ENCODE measurements at places on chromosomes 3 and 15.

GRCh38 chr3:151896246-151897012 is 23.0 kb downstream of the SUCNR1 start:
- DNase-seq = no peak

DNA sequence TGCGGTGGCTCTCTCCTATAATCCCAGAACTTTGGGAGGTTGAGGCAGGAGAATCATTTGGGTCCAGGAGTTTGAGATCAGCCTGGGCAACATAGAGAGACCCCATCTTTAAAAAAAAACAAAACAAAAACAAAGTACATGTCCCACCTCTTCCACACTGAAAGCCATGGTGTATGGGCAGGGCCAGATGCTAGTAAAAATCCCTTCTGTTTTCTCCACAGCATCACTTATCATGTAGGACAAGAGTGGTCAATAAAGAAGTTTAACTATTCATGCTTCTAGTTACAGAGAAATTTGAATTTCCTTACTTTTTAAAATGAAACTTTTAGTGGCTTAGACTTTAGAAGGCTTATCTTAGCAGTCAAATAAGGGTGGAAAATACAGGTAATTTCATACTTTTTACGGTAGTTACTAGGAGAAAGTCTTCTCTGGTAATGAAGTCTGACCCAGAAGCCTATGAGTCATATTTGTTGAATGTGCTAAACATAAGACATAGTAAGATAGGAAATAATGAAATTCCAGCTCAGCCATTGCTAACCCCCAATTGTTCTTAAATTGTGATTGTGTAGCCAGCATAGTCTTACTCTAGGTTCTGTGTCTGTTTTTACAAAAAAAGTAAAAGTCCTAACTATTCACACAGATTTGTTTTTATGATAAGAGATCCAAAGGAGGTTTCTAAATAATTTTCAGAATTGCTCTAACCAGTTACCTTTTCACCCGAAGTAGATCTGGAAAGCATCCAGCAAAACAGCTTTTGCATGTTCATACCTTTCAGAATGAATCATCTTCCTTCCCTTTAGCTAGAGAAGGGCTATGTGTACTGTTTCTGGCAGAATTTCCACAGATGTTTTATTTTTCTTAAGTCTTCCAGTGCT is 16.4 kb upstream of the ZNF609 start:
- DNase-seq = no peak

- DNase-seq = no peak
Measured at GRCh38 chr15:68213991-68214837, 9.1 kb upstream of the CALML4 start.

DNA sequence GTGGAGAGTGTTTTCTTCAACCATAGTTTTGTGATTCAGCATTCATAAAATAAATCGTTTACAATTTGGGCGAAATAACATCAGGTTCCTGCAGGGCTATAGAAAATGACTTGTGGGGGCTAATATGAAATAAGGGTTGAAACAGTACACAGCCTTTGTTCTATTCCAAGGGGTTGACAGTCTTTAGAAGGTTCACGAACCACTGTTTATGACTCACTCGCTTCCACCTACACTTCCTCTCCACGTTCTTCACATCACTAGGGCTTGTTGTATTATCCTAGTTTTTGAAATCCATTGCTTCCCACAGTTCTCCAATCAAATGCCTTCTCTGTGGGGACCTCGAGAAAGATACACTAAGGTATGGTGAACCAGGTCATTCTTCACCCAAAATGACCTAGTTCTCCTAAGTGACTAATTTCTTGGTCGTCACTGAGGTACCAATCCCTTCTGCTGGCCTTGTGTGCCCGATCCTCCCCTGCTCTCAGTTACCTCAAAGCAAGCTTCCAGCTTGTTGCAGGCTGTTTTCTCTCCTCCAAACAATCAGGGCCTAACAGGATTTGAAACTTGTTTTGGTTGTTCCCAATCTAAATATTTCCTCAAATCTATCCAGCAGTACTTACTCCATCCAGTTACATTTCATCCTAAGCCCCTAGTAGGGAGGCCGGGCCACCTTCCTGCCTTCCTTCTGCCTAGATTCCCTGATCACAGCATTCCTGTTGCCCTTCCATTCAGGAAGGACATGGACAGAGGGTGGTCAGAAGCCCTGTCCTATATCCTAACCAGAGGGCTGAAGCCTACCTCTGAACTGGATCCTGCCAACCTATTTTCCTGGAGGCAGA is 23.1 kb upstream of the TBL1XR1 start:
- DNase-seq = peak; percentile 22

DNA sequence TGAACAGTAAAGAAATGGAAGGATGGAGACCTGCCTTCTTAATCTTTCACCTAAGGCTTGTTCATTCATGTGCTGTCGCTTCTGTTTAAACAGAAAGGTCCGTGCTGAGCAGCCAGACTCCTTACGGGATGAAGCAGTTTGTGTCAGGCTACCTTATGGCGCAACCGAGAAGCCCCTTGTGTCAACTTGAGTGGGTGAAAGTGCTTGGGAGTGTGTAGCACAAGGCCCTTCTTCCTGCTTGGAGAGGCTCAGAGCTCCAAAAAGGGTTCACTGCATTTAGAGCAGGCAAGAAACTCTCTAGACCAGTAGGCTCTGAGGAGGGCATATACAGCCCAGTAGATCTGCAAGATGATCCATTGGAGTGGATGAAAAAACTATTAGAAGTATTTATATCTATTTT is 16.0 kb downstream of the CAPN3 start:
- no peak for DNase-seq

DNA sequence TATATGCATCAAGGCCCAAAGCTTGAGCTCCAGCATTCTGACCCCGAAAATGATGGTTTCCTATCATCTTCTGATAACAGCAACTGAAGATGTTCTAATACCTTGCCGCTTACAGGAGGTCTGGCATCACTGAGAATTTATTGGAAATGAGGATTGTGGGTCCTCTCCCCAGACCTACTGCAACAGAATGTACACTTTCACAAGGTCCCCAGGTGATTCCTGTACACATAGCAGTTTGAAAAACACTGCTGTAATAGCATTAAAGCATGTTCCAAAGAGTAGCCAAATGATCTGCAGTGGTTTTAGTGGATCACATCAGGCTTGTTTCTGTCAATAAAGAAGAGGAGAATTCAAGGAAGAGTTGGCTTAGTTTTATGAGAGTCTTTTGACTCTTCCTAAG is 11.3 kb downstream of the TGFBR2 start:
- DNase-seq = no peak

DNA sequence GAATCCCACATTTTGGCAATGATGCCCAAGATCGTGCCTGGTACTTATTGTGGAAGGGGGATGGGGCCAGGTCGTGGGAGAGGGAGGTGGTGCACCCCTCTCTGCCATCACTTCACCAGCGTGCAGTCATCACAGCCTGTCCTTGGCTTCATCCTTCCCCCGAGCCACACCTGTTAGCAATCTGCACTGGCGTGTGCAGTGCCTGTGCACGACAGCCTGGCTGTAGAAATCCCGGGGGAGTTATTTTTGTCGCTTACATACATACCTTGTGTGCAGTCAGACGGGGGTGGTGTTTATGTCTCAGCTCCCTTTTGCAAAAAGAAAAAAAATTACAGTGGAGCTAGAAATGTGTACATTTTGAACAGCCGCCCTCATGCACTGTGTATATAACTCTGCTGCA is 216.0 kb downstream of the TLE3 start:
- no peak for DNase-seq

- no peak for DNase-seq
Measured at GRCh38 chr15:56693761-56694160, 39.5 kb downstream of the ZNF280D start.

- no peak for DNase-seq
Measured at GRCh38 chr3:119324899-119325298, 30.7 kb downstream of the ARHGAP31 start.

- peak; percentile 7 for DNase-seq
Measured at GRCh38 chr15:22949074-22949547, 31.1 kb downstream of the CYFIP1 start.

- DNase-seq = no peak
Measured at GRCh38 chr3:47741925-47742324, 39.8 kb downstream of the SMARCC1 start.

GRCh38 chr3:120472121-120472844 is 21.5 kb upstream of the FSTL1 start:
- DNase-seq = no peak

DNA sequence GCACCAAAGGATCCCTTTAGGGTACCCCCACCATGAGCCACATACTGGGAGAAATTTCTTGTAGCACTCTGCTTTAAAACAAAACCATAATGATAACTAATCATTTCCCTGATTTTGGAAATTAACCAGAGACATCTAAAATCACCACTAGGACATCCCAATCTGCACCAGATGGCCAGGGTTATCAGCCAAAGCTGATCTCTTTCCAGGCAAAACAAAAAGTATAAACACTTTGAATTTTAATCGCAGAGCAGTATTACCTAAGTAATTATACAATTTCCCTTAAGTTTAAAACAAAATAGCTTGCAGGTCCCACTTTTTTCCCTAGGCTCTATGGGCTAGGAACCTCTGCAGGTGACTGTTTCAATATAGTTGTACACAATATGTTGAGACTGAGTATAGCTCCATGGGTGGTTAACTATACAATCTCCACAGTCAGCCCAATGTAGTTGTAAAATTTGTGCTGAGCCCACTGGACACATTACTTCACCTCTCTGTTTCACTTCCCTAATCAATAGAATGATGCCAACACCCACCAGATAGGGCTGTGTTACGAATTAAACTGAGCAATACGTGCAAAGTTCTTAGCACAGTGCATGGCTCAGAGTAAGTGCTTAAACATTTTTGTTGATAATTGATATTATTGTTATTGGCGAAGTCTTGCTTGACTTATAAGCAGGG is 629 bp upstream of the NOX5 start:
- no peak for DNase-seq

DNA sequence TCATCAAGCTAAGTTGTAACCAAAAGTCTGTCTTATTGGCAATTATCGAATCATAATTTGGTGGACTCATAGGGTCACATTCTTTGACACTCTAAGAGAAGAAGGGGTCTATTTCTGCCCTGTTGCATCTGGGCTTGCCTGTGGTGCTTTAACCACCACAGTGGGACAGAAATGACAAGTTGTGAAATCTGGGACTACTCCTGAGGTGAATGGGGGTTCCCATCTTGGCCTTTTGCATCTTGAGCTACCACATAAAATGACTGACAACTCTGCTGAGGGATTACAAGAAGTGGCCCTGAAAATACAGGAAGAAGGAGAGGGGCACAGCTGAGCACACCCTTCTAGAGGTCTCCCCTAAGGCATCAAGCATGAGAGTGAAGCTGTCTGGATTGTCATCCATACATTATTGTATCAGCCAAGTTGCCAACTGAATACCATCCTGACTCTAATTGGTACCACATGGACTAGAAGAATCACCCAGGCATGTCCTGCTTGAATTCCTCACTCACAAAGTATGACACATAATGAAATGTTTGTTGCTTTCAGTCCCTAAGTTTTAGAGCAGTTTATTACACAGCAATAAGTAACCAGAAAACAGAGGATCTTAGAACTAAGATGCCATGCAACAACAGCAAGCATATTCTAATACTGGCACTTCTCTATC is 306.5 kb downstream of the ROBO1 start:
- no peak for DNase-seq

DNA sequence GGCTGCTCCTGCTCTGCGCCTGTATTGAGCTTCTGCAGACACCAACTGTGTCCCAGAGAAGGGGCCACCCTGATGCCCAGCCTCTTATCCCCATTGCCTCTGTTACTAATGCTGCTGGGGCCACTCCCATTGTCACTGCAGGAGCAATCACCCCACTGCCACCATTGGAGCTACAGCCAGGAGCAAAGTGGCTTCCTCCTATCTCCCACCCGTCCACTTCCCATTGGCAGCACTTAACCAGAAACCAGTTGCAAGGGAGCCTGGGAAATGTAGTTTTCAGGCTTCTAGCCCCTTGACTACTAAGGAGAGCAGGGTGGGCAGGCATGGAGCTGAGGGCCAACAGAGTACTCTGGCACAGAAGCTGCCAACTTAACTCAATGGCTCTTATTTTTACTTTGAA is 55.9 kb upstream of the KLF13 start:
- peak; percentile 67 for DNase-seq

GRCh38 chr15:39976291-39977274 is 42.7 kb downstream of the EIF2AK4 start:
- peak; percentile 4 for DNase-seq

DNA sequence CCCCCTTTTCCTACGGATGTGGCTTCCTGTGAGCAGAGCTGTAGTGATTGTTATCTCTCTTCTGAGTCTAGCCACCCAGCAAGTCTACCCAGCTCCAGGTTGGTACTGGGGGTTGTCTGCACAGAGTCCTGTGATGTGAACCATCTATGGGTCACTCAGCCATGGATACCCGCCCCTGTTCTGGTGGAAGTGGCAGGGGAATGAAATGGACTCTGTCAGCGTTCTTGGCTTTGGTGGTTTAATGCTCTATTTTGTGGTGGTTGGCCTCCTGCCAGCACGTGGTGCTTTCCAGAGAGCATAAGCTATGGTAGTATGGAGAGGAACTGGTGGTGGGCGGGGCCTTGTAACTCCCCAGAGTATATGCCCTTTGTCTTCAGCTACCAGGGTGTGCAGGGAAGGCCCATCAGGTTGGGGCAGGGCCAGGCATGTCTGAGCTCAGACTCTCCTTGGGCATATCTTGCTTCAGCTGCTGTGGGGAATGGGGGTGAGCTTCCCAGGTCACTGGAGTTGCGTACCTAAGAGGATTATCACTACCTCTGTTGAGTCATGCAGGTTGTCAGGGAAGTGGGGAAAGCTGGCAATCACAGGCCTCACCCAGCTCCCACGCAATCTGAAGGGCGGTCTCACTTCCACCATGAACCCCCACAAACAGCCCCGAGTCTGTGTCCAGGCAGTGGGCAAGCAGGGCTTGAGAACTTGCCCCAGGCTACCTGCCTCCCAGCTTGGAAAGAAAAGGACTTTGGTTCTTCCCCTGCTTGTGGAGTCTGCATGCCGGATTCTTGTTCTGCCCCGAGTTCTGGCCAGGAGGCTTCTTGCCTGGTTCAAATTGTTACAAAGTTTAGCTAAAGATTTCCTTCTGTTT is 9.0 kb upstream of the ADGRG7 start:
- no peak for DNase-seq

DNA sequence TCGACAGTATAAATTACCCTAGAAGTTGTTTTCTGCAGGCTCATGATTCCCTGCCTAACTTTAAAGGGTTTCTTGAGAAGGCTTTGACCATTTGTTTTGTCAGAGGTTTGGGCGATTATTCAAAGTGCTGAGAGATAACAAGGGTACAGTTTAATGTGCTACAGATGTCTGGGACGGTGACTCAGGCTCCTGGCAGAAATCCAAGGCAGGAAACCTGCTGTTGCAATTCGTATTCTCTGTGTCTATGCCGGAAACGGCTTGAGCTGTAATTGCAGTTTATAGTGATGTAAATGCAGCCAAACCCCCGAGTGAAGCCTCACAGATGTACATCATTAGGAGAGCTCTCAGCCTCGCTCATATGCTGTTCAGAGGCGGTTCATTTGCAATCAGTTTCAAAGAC is 65.6 kb downstream of the SYNPR start:
- DNase-seq = peak; percentile 61

DNA sequence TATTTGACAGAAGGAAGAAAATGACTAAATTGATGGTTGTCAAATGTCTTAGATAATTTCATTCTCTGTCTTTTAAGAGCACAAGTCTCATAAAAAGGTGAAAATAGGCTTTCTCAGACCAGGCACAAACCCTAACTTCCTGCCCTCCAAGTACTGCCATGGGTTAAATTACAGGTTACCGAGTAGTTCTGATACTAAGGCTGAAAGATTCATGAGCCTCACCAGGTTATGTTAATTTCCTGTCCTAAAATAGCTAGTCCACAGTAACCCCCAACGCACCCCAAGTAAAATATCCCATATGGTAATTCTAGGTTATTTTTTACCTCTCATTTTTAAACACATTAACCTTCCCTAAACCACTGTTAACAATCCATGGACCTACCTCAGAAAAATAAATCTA is 42.0 kb downstream of the GSK3B start:
- DNase-seq = no peak

Data from inflammatory macrophage (primary cell).